OCI-M1 (cell line): ENCODE measurements at places on chromosomes 2 and 18.

- DNase-seq, result no peak
These were observed at the start of gene CD28 for GRCh38 chr2:203706403-203706802. Gene CD28, plus strand, starts transcription at chr2:203706639. Its CDS starts 58 bp downstream, at chr2:203706697.

GRCh38 chr2:71370015-71370414, 38.4 kb downstream of the ZNF638 start:
- DNase-seq, result no peak

DNA sequence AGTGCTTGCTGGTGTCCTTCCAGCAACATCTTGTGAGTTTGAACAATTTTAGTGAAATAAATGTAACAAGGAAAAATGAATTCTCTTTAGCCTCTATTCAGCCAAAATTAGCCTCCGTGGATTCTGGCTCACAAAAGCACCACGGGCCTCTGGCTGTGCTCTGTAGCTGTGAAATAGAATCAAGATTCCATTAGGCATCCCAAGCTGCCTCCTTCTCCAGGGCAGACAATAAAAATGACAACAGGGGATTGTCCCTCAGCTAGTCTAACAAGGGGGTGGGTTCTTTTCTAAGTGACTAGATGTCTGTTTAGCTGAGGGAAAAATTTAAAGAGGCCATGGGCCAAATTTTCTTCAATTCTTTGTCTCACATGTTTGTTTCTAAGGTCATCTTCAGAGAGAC, 254.7 kb upstream of the FIGN start:
- no peak for DNase-seq

DNA sequence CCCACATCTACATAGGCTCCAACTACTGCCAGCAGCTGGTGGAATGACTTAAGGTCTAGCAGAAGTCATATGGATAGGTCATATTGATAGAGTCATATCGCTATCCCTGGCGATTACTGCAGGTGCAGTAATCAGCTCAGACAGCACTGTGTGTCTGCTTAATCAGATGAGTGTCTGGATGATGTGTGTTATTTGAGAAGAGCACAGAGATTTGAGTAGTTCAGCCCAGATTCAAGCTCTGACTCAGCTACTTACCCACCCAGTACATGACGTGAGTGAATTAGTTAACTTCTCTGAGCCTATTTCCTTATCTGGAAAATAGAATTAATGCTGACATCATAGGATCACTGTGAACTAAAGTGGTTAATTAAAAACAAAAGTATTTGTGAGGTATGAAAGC, 78.9 kb downstream of the EHD3 start:
- DNase-seq, result no peak

- no peak for DNase-seq
These were observed 84.4 kb downstream of the THNSL2 start for GRCh38 chr2:88254437-88255091.
